ENCODE measurements at places on chromosomes 5 and 9. TPM values are rescaled to one million over a fixed set of nuclear protein-coding genes. Genes with fewer than 3 reads are reported as not detected.

CATSPER3 gene
- 1.3 TPM for total RNA-seq

DRD1 gene
- total RNA-seq = not detected

DNA sequence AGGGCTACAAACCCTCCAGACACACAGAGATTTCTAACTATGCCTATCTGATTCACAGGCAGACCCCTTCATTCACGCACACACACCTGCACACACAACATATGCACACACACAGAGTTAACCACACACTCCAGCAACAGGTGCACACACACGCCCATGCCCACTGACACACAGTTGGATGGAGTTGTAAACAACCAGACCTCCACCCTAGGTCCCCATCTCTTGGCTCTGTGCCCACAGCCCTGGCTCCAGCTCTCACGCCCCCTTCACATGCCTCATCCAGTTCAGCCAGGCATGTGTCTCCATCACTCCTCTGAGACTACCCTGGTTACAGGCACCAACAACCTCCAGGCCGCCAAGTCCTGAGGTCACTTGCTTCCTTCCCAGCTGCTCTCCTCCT is 61.1 kb downstream of the PSD2 start:
- DNase-seq = no peak
- H3K36me3 ChIP-seq = no peaks in the 10 kb centered on the region
- H3K4me1 ChIP-seq = no peaks in the 10 kb centered on the region
- no peak overlapping the region for H3K4me3 ChIP-seq

- H3K27ac ChIP-seq = no peak overlapping the region
- H3K27me3 ChIP-seq = peaks cover 24% of the 10 kb centered on the region
- H3K36me3 ChIP-seq = no peaks in the 10 kb centered on the region
Observed at GRCh38 chr5:171586436-171586835, 167.0 kb downstream of the FGF18 start.

DNA sequence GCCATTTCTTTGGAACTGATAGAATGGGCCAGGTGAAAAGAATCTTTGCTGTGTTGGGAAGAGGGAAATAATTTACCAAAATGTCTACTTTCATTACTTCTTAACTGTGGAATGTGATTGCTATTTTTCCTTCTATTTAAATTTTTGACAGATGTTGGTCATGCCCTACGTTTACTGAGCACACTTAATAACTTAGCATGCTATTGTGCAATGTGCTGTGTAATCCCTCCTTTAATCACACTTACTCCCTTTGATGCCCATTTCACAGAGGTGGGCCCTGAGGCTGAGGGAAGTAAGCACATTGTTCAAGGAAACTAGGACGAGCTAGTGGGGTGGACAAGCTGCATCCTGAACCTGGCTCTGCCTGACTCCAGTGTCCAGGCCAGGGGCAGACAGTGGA is 47.8 kb upstream of the INSYN2B start:
- no peaks in the 10 kb centered on the region for H3K4me1 ChIP-seq
- no peak overlapping the region for H3K4me3 ChIP-seq
- H3K27me3 ChIP-seq = peaks cover 32% of the 10 kb centered on the region
- H3K27ac ChIP-seq = no peak overlapping the region
- no peaks in the 10 kb centered on the region for H3K36me3 ChIP-seq

- no peaks in the 10 kb centered on the region for H3K36me3 ChIP-seq
- H3K4me1 ChIP-seq = no peaks in the 10 kb centered on the region
- no peak overlapping the region for H3K4me3 ChIP-seq
- H3K27me3 ChIP-seq = no peaks in the 10 kb centered on the region
Observed at GRCh38 chr5:143717400-143717799, 94.6 kb upstream of the HMHB1 start.

DNA sequence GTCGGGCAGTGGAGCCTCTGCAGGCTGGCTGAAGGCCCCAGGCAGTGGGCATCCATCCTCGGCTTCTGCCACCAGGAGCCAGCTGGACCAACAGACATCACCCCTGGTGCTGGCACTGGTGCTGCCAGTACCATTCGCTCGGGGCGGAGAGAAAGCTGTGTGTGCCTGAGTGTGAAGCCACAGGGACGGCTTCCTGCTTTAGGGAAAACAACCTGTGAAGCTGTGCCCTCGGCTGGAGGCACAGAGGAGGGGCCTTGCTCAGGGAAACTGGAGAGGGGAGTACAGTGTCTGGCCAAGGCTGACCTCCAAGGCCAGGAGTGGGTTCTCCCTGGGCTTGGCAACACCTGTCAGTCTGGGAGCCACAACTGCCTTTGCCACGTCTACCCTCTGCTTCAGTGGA is 38.3 kb downstream of the NEK6 start:
- no peaks in the 10 kb centered on the region for H3K4me1 ChIP-seq
- no peak overlapping the region for H3K27ac ChIP-seq
- no peaks in the 10 kb centered on the region for H3K27me3 ChIP-seq
- H3K4me3 ChIP-seq = no peak overlapping the region
- no peaks in the 10 kb centered on the region for H3K36me3 ChIP-seq
- no peak for DNase-seq

All from progenitor cell of endocrine pancreas (in vitro differentiated cells).